ENCODE measurements at places on chromosomes 1 and 21. TPM values are rescaled to one million over a fixed set of nuclear protein-coding genes. Genes with fewer than 3 reads are reported as not detected.
A peak's percentile ranks its signal among the peaks of the same experiment; 100 is the strongest.

CLCA1 gene
- not detected for total RNA-seq

DNA sequence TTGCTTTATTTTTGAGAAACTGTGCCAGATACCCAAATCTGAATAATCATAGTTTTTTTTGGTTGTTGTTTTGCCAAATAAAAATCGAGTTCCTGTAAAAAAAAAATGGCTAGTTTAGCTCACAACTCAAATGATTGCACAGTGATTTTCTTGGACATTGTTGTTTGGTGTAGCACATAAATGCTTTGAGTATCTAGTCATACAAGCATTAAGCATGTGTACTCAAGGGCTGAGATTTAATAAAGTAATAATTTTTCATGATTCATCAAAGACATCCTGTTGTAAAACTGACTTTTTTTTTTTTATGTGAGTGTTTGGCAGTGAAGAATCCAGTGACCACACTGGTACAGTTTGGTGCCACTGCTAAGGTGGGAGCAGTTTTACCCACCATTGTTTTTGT lies 18.8 kb downstream of the ITSN1 start:
- no peak overlapping the region for H3K27ac ChIP-seq
- peaks cover under 1% of the 10 kb centered on the region for H3K4me1 ChIP-seq
- no peaks in the 10 kb centered on the region for H3K36me3 ChIP-seq
- DNase-seq: no peak
- H3K4me3 ChIP-seq: no peak overlapping the region
- H3K27me3 ChIP-seq: no peaks in the 10 kb centered on the region

- no peak for DNase-seq
- no peaks in the 10 kb centered on the region for H3K27me3 ChIP-seq
- H3K4me1 ChIP-seq: peaks cover 3% of the 10 kb centered on the region
- H3K27ac ChIP-seq: no peak overlapping the region
- no peak overlapping the region for H3K4me3 ChIP-seq
Measured at GRCh38 chr1:194865383-194865782, 1679.0 kb upstream of the B3GALT2 start.

DNA sequence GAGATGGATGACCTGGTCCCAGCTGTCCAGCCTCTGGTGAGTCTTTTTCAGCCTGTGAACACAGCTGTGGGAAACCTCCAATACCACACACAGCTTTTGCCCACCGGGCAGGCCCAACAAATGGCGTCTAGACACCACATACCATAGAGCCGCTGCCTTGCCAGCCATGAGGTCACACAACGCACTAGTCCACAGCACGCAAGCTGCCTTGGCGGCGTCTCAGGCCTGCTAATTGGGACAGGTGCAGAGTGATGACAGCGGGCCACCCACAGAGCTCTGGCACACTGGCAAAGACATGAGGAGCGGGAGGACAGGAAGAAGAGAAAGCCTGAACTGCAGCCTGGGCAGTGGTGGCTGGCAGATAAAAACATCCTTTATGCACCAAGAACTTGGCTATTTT lies 125.5 kb downstream of the ADAMTS1 start:
- peak; percentile 100 for DNase-seq
- no peaks in the 10 kb centered on the region for H3K36me3 ChIP-seq
- H3K27ac ChIP-seq: peak overlapping the region; percentile 74
- no peaks in the 10 kb centered on the region for H3K27me3 ChIP-seq
- H3K4me3 ChIP-seq: no peak overlapping the region

LCE1C gene
- total RNA-seq: not detected

DNA sequence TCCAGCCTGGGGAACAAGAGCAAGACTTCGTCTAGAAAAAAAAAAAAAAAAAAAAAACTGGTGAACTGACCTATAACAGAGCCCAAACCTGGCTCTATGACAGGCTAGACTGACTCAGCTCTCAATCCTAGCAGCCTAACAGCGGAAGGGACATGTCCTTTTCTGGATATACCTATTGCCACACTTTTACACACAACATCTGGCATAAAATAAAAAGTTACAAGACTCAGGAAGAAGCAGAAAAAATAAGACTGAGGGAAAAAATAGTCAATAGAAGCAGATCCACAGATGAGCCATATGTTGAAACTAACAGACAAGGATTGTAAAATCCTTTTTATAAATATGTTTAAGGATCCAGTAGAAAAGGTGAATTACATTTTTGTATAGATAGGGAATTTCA lies 57.5 kb upstream of the IPO9 start:
- H3K27ac ChIP-seq: no peak overlapping the region
- peaks cover 2% of the 10 kb centered on the region for H3K36me3 ChIP-seq
- no peak for DNase-seq
- peaks cover under 1% of the 10 kb centered on the region for H3K4me1 ChIP-seq
- no peaks in the 10 kb centered on the region for H3K27me3 ChIP-seq
- H3K4me3 ChIP-seq: no peak overlapping the region

ZBTB8A gene
- total RNA-seq: 8.9 TPM

DNA sequence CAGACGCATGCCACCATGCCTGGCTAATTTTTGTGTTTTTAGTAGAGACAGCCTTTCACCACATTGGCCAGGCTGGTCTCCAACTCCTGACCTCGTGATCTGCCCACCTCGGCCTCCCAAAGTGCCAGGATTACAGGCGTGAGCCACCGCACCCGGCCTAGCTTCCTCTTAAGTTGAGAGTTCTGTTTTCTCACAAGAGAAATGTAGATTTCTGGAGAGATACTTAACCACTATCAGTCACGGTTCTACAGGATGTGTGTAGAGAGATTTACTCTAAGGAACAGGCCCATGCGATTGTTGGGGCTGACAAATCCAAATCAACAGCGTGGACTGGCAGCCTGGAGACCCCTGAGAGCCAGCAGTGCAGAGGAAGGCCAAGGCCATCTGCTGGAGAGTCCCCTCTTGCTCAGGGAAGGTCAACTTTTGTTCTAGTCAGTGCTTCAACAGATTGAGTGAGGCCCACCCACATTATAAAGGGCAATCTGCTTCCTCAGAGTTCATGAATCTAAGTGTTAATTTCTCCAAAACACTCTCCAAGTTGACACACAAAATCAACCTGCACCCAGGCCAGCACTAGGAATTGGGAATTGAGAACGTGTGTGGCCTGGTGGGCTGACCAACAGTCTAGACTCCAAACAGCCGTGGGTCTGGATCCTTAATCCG lies 38.7 kb downstream of the CHAF1B start:
- H3K27me3 ChIP-seq: no peaks in the 10 kb centered on the region
- DNase-seq: peak; percentile 16
- H3K36me3 ChIP-seq: no peaks in the 10 kb centered on the region
- peak overlapping the region; percentile 16 for H3K27ac ChIP-seq
- no peak overlapping the region for H3K4me3 ChIP-seq

- peak; percentile 69 for DNase-seq
- H3K27me3 ChIP-seq: no peaks in the 10 kb centered on the region
- H3K4me1 ChIP-seq: peaks cover 69% of the 10 kb centered on the region
- H3K4me3 ChIP-seq: no peak overlapping the region
- peaks cover 7% of the 10 kb centered on the region for H3K36me3 ChIP-seq
Measured at GRCh38 chr1:21938732-21939538, 1.8 kb upstream of the HSPG2 start.

S100A1 gene
- 3.6 TPM for total RNA-seq

Data from SJCRH30 (cell line).